Activated CD4-positive, alpha-beta T cell treated with anti-CD3 and anti-CD28 coated beads for 48 hours (primary cell): ENCODE measurements at places on chromosomes 16 and 17.

DNA sequence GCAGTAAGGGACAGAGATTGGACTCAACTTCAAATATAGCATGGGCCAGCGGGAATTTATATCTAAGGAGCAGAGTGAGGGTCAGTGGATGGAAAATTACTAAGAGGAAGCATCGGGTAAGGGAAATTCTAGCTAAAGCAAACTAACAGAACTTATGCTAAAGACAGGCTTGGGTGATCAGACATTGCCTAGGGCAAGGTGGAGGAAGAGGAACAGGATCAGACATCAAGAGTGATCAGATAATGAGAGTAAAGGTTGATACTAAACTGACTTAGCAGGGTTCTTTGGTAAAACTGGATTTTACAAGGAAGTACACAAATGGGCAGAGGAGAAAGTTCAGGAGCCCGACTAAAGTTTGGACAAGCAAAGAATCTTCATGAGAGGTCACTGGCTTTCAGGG, 86.3 kb upstream of the TOM1L1 start:
- DNase-seq = no peak

GRCh38 chr16:11349599-11350276, 4.5 kb downstream of the RMI2 start:
- DNase-seq = no peak

GRCh38 chr16:7888411-7888810, 555.8 kb downstream of the RBFOX1 start:
- no peak for DNase-seq

DNA sequence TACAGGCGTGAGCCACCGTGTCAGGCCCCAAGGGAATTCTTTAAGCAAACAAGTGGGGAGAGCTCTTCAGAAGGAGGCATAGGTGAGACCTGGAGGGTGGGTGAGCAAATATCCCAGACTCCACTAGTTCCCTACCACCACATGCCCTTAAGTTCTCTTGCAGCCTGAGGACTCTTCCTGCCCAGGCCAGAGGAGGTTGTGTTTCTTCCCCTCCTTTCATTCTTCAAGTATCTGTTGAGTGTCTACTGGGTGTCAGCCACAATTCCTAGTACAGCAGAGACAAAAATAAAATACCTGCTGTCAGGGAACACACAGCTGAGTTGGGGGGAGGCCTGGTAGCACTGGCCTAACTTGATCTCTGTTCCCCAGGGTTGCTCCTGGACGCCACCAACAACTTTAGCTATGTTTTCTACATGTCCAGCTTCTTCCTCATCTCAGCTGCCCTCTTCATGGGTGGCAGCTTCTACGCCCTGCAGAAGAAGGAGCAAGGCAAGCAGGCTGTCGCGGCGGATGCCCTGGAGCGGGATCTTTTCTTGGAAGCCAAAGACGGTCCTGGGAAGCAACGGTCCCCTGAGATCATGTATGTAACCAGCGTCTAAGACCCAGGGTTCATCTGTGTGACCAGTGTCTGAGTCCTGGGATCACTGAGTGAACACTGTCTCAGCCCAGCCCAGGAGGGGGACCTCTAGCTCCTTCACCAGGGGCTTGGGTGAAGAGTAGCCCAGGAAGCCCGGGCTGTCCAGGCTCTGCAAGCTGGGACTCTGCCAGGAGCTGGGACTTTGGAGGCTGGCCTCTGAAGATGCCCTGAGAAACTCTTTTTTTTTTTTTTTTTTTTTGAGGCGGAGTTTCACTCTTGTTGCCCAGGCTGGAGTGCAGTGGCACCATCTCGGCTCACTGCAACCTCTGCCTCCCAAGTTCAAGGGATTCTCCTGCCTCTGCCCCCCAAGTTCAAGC, 5.9 kb upstream of the ARMC7 start:
- DNase-seq = no peak

- DNase-seq = no peak
Measured at GRCh38 chr17:71227841-71228240, 893.0 kb upstream of the SOX9 start.

DNA sequence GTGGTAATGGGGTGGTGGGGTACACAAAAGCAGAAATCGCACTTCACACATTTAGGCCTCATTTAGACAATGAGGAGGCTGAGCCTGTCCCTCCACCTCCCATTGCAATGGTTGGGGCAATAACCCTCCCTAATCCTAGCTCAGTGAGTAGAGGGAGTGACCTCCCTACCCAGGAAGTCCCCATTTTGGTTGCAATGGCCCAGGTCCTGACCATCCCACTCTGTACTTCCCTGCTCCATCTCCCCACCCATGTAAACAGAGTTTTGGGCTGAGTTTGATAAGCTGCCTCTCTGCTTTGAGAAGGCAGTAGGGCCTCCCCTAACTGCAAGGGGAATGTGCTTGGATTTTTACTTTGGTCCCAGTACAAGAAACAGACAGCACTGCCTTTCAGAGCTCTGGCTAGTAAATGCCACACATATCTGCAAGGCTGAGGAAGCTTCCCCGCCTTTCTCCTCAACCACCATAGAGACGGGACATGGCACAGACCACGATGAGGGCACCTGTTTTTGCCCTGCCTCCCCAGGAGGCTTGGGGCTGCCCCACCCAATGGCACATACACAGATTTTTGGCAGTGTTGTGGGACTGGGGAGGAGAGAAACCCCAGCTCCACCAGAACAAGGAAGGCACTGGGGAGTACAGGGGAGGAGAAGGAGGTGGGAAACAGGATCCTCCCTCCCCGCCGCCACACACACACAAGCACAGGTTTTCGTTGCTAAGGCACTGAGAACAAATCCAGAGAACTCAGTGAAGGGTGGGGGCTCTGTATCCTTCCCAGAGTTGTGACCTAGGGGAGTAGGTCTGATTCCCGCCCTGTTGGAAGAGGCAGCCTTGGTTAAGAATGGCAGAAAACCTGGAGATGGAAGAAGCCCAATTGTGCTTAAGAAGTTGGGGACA, 7.3 kb downstream of the VAT1 start:
- DNase-seq = no peak

DNA sequence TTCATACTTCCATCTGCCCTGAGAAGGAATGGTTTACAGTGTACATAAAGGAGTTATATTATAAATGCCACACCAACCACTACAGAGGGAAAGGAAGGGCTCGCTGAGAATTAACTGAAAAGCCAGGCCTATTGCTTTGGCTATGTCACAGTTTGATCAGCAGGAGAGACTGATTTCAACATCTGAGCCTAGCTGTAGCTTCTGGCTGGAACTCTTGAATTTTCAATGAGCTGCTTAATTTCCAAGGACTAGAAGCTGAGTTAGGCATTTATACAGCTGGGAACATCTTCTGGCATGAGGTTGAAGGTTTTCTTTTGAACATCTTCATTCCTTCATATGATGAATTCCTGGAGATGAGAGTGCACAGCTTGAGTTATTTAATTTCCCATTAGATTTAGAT, 47.6 kb upstream of the GNAO1 start:
- DNase-seq = no peak

DNA sequence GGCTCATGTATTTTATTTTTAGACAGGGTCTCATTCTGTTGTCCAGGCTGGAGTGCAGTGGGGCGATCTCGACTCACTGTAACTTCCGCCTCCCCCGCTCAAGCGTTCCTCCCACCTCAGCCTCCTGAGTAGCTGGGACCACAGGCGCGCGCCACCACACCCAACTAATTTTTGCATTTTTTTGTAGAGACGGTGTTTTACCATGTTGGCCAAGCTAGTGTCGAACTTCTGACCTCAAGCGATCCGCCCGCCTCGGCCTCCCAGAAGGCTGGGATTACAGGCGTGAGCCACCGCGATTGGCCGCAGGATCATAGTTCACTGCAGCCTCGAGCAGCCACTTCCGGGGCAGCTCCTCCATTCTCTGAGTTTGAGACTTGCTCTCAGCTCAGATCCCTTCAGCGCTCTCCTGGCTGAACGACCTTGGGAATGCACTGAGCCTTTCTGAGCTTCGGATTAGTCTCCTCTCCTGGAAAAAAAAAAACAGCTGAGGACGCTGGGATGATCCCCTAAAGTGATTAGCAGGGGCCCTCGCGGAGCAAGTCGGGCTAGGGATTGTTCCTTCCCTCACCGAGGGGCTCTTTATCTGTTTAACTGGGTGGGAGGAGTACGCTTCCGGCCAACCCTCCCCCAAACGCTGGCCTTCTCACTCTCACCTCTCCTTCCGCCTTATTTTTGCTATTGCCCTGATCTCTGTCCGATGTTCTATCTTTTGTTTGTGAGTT, 1.1 kb upstream of the PKMYT1 start:
- no peak for DNase-seq

GRCh38 chr16:47028767-47029377, 55.4 kb upstream of the DNAJA2 start:
- no peak for DNase-seq

GRCh38 chr17:15181333-15181732, 83.8 kb downstream of the PMP22 start:
- no peak for DNase-seq

DNA sequence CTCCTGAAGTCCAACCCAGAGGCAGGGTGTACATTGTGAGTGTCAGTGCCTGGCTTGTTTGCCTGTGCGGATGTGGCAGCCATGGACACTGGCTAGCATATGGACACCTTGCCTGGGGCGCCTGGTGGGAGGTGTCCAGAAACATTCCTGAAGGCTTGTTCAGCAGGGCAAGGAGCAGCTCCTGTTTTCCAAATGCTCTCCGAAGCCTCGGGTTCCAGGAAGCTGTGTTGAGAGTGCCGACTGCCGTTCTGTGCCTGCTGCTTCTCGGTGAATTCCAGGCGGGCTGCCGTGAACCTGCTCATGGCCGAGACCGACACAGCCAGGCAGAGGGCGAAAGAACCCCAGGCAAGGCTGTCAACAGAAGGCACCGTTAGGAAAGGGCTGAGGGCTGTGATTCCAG, 10.9 kb upstream of the DHRS7C start:
- DNase-seq = no peak

GRCh38 chr17:59511726-59512125, 53.7 kb upstream of the DHX40 start:
- DNase-seq = no peak

GRCh38 chr17:69870751-69871199, 204.2 kb upstream of the KCNJ16 start:
- DNase-seq = no peak

DNA sequence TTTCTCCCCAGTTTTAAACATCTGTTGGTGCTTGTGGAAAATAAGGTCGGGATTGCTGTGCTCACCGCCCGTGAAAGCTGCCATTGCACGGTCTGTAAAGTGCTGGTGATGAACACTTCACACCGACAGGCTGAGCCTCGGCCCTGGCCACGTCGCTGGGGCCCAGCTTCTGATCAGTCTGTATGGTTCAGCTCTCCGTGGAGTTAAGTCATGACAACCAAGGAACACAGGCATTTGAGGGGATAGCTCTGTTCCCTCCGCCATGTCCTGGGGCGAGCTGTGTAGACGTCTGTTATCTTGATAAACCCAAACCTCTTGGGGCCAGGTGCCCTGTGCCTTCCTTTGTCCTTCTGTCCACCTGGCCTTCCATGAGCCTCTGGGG, 110.6 kb downstream of the METRNL start:
- DNase-seq = no peak

- peak; percentile 10 for DNase-seq
Measured at GRCh38 chr16:4032768-4033167, 83.5 kb downstream of the ADCY9 start.

DNA sequence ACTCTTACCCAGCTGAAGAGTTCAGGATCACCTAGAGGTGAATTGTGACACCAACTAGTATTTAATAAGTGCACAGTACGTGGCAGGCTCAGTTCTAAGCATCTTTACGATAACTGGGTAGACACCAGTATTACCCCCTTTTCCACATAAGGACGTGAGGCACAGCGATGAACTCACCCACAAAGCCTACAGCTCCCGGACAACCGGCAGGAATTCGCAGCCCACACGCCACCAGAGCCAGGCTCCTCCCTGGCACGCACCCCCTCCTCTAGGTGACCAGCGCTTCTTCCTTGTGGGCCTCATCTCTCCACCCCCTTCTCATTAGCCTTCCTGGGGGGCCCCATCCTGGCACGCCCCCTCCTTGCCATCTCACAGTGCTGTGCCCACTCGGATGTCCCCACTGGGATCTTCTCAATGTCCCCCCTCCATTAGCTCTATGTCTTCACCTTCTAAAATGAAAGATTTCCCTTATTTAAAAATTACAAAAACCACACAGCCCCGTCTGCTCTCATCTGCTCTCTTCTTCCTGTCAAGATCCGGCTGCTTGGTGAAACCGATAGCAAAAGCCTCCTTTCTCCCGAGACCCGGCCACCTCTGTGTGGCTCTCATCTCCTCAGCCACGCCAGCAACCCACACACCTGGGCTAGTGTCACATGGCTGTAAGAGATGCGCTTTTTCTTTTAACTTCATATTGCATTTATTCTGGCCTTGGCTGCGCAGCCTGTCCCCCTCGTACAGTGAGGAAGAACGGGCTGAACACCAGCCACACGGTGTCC, 20.8 kb downstream of the IFT140 start:
- DNase-seq = no peak

GRCh38 chr17:7047566-7047965, 3.7 kb upstream of the SLC16A11 start:
- no peak for DNase-seq
